ENCODE measurements at places on chromosomes 7 and 10.
A peak's percentile ranks its signal among the peaks of the same experiment; 100 is the strongest.

DNA sequence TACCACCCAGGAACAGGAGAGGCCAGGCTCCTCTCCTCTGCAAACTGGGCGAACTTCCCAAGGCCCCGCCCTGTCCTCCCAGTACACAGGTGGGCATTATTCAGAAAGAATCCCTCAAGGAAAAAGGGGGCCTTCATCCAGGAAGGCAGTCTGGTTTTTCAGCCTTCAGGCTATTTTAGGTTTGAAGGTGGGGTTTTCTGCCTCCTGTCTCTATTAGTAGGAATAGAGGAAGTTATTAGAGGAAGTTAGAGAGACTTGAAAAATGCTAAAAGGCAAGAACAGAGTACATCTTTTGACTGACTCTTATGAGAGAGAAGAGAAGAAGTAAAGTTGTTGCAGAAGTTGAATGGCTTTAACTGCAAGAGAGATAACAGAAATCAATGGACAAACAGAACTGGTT is 250.9 kb upstream of the SORCS1 start:
- DNase-seq, result no peak

- no peak for DNase-seq
Measured at GRCh38 chr7:79353720-79354468, 99.6 kb downstream of the MAGI2 start.

GRCh38 chr10:114874827-114875411 is 53.3 kb downstream of the FHIP2A start:
- peak; percentile 46 for DNase-seq

DNA sequence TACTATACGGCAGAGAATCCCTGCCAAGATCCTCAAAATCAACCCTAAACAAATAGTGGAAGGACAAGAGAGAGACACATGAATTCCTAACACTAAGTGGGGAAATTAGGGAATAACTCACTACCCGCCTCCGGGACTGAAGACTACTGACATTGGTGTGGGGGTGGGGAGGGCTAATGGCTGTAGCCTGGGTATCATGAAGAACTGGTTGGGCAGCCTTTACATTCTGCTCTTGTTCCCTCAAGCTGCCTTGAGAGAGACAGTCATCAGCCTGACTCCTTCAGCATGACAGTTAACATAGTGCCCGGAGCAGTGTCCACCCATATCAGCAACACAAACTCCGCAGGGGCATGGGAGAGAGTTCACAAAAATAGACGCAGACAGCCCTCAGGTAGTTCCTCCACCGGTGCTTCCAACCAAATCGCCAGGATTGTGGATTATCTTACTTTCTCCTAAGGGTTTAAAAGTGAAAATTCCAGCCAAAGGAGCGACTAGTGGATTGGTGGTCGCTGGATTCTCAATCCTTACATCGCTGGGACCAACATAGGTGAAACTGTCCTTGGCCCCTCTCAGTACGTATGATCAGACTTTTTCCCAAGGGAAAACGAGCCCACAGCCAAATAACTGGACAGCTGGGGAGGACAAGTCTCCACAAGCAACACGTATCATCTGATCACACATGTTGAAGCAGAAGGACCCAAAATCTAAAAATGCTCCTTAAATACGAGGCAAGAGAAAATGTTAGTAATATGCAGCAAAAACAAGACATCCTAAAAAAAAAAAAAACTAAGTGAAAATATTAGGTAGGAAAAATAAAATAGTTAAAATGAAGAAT is 22.6 kb downstream of the TMEM254 start:
- no peak for DNase-seq

DNA sequence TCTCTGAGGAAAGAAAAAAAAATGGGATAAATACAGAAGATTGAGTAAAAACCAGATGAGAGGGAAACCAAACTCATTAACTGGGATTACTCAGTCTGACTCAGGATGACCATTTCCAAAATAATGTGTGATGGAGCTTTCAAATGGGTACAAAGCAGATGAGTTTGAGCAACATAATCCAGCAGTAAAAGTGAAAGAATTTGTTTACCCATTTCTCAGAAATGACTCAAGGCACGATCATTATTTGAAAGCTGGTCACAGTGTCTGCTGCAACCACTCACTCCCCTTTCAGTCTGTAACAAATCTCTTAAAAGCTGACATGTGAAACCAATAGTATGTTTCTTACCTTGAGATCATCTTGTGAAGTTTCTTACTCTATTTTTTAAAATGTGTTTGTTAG is 104.7 kb upstream of the KLF14 start:
- DNase-seq, result no peak

DNA sequence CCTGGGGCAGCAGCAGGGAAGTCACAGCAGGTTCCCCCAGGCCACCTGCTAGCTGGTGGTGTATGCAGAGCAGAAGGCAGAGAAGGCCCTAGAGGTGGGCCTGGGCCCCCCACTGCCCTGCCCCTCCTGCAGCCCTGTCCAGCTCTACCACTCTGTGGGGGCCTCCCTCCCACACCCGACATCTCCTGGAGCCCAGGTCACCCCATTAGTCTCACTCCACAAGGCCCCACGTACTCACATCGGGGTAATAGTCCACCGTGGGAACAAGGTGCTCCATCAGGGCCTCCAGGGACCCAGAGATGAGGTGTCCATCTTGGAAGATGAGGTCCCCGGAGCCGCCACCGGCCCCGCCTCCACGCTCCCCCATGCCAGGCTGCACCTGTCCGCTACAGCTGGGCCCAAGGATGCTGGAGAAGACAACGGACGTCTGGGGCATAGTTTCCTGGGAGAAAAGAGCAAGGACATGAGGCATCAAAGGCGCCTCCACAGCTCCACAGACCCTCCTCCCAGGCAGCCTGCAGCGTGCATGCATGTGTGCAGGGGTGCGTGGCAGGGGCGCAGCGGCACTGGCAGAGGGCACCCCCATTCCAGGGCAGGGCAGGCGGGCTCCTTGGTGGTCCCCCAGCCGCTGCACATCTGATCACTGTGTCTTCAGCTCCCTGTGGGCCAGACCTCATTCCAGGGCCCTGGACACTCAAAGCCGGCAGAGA is 61.0 kb downstream of the RASGEF1A start:
- DNase-seq, result no peak

GRCh38 chr10:86299562-86299961 is 67.0 kb downstream of the GRID1 start:
- DNase-seq, result no peak

DNA sequence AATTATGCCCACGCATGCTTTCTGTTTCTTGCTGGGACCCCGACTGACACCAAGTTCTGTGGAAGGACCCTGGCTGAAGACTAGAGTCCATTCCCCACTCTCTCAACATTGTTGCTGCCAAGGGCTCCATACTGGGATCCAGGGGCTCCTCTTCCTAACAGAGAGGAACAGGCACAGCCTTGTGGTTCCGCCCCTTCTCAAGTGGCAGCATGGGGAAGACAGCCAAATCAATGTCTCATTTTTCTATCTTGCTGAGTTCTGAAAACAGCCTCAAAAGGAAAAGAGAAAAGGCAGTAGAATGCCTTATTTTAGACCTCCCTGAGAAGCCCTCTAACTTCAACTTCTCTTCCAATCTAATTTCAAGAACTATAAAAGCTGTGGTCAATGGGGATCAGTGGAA is 23.7 kb upstream of the LAMB1 start:
- DNase-seq, result no peak

DNA sequence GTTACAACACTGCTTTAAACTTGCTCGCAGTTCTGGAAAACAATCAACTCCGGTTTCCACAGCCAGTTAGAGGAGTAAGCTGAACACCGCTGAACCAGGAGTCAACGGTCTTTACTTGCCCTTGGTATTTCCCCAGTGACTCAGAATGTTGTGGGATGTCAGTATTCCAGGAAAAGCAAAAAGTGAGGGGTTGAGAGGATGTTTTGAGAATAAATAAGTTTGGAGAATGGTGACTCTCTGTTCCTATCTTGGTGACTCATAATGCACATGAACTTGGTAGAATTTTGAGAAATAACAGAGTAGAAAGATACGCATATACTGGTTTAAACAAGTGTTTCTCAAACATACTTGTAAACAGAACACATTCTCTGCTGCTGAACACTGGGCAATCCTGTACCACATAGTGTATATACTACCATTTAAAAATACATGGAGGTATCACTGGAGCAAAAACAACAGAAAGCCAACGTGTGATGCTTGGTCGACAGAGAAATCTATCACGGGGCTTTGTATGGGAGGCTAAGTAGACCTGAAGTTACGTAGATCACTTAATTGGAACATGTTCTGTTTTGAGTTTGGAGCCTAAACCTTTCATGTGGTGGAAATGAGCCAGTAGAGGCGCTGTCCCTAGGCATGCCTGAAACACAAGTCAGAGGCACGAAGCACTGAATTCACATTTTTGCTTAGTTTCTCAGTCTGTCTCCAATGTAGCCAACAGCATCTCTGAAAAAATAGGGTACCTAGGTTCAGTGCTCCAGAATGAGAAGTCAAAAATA is 534.3 kb downstream of the PARD3 start:
- DNase-seq, result no peak

GRCh38 chr10:78336402-78336791 is 302.7 kb downstream of the RPS24 start:
- no peak for DNase-seq
